ENCODE measurements at places on chromosomes 4 and X.

GRCh38 chrX:132094164-132094563 lies 33.7 kb downstream of the FRMD7 start:
- DNase-seq: no peak

GRCh38 chr4:155241225-155241624 lies 32.8 kb downstream of the NPY2R start:
- DNase-seq: no peak

GRCh38 chr4:121330180-121330665 lies 50.6 kb downstream of the QRFPR start:
- DNase-seq: no peak

- DNase-seq: peak; percentile 3
These were observed 774 bp downstream of the ARMCX2 start for GRCh38 chrX:101658661-101659491.

DNA sequence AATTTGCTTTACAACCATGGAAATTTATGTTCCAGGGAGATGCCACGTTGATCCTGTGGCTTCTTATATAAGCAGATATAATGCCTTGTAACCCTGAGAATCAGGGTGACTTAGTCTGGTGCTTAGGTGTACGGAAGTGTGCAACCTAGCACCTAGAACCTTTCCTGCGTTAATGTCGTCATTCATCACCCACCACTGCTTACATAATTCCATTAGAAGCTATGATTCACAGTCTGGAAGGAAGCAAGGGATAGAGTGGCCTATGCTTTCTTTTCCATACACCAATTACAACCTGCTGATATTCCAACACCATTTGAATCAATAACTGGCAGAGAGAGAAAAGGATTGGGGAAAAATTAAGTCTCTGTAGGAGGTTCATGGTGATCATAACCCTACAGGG lies 17.3 kb upstream of the CXCL8 start:
- DNase-seq: no peak

GRCh38 chr4:119130365-119131065 lies 5.1 kb upstream of the MYOZ2 start:
- DNase-seq: no peak

DNA sequence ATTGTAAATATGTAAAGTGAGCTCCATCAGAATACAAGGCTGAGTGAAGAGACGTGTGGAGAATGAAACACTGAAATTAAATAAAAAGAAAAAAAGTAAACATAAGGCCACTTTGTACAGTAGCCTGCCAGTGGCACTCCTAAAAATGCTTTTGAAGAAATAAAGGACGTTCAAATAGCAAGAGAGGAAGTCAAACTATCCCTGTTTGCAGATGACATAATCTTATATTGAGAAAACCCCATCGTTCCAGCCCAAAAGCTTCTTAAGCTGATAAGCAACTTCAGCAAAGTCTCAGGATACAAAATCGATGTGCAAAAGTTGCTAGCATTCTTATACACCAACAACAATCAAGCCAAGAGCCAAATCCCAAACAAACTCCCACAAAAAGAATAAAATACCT lies 24.2 kb downstream of the RASSF6 start:
- DNase-seq: no peak

GRCh38 chr4:103086551-103086950 lies 10.0 kb upstream of the SLC9B2 start:
- no peak for DNase-seq

DNA sequence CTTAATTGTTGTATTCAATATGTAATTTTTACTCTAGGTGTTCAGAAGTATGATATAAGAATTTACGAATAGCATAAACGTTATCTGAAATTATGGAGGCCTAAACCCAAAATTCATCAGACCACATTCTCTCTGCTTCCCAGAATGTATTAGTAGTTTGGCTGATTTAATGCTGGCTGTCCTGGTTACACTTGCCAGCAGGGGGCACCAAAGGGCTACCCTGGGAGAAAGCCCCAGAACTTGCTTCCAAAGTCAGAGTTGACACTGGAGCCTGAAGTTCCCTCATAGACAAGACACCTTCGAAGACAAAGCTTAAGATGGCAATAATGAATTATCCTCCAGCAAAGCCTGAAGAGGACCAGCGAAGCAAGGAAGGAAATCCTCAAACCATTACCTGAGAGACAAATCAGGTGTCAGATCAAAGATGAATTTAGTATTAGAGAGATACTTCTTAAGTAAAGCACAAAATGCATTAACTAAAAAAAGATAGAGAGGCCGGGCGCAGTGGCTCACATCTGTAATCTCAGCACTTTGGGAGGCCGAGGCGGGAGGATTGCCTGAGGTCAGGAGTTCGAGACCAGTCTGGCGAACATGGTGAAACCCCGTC lies 11.3 kb upstream of the ANOS1 start:
- DNase-seq: no peak

DNA sequence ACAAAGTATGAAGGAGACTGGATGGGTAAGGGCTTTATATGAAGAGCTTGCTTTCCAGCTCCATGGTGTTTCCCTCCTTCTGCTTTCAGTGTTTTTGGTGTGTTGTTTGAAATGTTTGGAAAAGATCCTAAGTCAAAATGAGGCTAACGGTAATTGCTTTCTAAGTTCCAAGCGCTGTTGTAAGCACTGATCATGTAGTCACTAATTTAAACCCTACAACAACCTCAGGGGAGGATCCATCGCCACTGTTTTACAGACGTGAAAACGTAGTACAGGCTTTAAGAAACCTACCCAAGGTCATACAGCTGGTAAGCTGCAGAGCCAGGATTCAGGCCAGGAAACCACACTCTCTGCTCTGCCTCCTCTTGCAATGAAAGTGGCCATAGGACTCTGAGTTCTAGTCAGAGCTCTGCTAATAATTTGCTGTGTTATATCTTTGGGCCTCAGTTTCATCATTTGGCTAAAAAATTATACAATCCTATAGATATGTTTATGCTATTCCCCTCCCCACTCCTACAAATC lies 102.9 kb upstream of the PGRMC2 start:
- no peak for DNase-seq

DNA sequence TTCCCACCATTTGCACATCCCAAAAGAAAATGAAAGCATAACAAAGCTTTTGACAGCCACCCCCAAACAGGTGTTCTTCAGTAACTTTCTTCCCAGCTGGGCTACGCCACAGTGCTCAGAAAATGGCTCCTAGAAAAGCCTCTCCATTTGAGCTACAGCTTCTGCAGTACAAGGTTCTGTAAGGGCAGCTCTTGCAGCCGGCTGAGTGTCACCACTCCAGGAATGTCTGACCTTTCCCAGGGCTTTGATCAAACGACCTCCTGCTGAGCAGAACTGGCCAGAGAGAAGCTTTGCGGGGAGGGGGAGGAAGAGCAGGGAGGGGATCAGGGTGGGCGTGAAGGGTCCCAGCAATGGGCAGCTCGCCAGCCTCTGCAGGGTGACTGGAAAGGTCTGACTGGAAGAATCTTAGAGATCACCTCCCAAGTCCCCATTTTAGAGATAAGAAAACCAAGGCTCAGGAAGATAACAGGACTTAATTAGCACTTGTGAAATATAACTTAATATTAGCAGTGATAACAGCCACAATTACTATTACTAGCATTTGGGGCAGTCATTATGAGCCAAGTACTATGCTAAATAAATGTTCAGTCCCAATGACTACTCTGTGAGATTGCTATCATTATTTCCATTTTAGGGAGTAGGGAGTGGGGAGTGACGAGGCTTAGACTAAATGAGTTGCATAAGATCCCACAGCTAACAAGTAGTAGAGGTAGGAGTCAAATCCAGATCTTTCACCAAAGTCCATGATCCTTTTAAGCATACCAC lies 51.1 kb downstream of the LEF1 start:
- no peak for DNase-seq

DNA sequence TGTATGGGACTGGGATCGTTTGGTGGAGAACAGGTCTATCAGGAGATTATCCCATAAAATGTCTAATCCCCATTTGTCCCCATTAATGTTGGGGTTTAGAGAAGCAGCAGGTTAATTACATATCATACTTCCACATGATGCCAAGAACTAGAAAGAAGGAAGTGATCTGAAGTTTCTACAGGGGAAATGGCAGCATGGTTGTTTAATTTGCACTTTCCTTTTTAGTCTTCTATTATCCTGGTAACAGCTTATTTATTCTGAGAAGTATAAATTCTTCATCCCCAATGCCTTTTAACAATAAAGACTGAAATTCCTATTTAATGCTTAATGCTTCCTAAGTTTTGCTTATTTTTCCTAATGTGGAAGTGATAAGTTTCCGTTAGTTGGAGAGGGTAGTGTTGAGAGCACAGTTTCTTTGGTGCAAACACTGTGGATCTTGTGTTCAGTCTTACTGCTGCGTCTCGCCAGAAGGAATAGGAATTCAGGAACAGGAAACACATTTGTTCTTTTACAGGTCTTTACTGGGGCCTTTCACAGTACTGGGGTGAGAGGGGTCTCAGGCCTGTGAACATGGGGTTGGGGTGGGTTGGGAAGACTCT lies 59.5 kb upstream of the TADA2B start:
- no peak for DNase-seq

GRCh38 chr4:37441231-37442061 lies 196.9 kb downstream of the NWD2 start:
- DNase-seq: no peak

DNA sequence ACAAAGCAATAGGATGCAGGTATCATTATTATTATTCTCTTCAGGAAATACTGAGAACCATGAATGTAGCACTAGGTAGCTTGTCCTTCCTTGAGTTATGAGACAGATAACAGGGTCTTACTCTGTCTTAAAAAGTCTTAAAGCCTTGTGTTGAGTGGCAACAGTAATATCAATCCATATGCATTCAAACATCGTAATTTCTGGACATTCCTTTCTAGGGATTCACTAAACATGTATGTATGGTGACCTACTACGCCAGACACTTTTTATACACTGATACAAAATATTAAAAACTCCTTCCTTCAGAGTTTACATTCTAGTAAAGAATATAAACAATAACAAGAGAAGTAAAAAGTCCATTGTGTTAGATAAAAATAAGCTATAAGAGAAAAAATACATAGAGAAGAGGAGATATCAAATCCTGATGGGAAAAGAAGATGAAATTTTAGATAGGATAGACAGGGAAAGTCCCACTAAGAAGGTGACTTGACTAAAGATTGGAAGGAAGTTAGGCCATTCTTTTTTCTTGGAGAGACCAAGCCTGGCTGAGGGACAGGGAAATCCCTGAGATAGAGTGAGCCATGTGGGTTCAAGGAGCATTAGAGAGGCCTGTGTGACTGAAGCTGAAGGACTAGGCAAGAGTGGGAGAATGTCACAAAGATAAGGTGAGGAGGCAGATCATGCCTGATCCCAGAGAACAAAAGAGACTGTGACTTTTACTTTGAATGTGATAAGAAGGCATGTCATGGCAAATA lies 5.0 kb upstream of the DDX60L start:
- DNase-seq: no peak

DNA sequence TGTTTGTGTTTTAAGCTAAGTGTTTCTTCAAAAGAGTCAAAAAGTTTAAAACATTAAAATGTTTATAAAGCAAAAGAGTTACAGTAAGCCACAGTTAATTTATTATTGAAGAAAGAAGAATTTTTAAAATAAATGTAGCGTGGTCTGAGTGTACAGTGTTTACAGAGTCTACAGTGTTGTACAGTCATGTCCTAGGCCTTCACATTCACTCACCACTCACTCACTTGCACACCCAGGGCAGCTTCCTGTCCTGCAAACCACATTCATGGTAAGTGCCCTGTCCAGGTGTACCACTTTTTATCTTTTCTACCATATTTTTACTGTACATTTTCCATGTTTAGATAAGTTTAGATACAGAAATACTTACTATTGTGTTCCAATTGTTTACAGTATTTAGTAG lies 239.7 kb upstream of the AGA start:
- DNase-seq: no peak

GRCh38 chrX:47927212-47927611 lies 76.6 kb downstream of the ZNF182 start:
- DNase-seq: no peak

DNA sequence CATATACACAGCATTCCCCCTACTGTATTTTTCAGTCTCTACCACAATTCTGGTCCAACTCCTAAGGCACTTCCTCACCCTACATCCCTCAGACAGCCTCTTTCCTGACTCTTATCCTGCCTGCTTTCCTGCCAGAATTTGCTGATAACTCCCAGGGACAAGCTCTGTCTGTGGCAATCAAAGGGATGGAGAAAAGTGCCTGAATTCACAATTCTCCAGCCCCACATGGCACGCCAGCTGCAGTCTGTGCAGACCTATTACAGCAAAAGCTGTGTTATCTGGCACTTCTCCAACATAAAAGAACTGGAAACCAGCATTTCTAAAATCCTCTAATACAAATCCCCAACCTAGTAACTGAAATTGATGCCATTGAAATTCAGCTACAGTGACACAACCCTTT lies 404.8 kb downstream of the KLHL13 start:
- no peak for DNase-seq

GRCh38 chr4:15293711-15294110 lies 134.1 kb upstream of the C1QTNF7 start:
- no peak for DNase-seq
